ENCODE measurements at places on chromosomes 12 and 14.

DNA sequence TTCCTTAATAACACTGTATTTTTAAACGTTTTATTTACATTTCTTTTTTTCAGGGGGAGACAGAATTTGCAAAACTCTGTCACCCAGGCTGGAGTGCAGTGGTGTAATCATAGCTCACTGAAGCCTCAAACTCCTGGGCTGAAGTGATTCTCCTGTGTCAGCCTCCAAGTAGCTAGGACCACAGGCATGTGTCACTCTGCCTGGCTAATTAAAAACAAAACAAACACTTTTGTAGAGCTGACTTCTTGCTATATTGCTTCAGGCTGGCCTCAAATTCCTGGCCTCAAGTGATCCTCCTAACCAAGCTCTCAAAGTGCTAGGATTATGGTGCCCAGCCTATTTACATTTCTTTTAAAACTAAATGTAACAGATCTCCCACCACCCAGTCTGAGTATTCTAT lies 12.7 kb downstream of the CPSF6 start:
- DNase-seq, result peak; percentile 9

DNA sequence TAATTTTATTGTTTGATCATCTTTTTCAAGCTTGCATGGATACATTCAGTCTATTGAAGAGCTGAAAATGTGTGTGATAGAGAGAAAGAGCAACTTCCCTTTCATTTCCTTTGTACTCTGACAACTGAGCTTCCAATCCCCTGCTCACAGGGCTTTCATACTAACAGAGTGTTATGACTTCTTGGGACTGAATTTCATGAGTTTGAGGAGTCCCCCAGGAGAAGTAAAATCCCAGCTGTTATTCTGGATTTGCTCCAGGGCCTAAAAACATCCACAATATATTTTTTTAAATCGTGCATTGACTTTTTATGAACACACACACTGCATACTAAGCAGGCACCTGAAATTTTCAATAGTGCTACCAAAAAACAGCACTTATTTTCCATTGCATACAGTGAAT lies 195.8 kb upstream of the CAND1 start:
- DNase-seq, result no peak

- peak; percentile 60 for DNase-seq
Measured at GRCh38 chr12:105219261-105220028, 16.5 kb downstream of the APPL2 start.

DNA sequence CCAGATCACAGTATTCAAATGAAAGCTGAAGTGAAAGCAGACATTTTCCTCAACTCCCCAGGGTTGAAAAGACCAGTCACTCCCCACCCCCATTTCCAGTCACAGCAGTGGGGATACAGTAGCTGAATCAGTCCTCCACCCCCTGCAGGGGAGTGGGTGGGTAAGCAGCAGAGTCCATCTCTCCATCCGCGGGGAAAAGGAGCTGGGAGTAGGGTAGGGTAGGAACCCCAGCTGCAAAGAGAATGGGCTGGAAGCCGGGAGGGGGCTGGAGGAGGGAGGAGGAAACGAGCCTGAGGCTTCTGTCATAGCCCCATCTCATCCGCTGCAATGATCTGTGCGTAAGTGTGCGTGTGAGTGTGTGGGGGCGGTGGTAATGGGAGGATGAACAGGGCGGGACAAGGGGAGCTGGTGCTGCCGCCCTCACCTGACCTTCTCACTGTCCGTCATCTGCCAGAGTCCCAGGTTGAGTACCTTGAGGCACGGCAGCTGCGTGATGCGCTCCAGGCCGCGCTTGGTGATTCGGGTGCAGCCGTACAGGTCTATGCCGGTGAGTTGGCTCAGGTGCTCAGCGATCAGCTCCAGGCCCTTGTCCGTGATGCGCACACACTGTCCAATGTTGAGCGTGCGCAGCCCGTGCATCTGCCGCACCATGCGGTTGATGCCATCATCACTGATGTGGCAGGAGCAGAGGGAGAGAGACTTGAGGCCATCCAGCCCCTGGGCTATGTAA lies 1.8 kb downstream of the FBXL14 start:
- DNase-seq, result no peak

DNA sequence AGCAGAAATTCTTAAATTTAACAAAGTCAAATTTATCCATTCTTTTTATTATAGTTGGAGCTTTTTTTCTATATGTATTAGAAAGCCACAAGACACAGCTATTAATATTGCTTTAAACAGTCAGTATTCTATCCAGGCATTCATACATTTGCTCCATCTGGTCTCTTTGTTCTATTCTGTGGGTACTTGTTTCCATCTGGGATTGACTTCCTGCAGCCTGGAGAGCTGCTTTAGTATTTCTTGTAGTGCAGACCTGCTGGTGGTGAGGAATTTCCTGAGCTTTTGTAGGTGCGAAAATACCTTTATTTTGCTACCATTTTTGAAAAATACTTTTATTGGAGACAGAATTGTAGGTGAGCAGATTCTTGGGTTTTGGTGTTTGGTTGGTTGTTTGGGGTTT lies 29.0 kb downstream of the CCDC60 start:
- no peak for DNase-seq

DNA sequence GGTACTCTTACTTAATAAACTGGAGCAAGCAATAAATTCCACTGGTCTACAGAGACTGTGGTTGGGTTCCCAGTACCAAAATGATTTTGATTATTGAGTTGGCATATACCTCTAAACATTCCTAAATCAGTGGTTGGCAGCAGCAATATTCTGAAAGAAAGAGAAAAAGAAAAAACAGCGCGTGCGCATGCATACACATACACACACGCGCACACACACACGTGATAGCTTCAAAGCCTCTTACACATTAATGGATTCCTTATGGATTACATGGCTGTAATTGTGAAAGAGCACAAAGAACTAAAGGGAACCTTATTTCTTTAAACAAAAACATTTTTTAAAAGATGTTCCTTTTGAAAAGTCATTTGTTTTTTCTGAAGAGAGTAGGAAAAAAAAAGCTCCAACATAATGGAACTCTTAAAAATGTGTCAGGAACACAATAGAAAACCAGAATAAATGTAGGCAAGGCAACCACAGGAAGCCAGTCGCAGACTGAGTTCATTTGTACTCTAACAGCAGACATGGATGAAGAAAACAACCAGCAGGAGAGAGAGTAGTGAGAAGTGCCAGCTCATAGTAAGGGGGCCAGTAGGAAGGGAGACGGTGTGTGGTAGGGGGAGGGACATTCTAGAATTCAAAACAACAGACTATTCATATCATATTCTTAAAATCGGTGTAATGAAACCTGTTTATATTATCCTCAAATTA lies 80.0 kb downstream of the DRAM1 start:
- no peak for DNase-seq

- no peak for DNase-seq
Measured at GRCh38 chr12:53198486-53199110, 8.5 kb downstream of the ITGB7 start.

- DNase-seq, result peak; percentile 71
Measured at GRCh38 chr12:75488553-75488952, 8.0 kb downstream of the GLIPR1 start.

DNA sequence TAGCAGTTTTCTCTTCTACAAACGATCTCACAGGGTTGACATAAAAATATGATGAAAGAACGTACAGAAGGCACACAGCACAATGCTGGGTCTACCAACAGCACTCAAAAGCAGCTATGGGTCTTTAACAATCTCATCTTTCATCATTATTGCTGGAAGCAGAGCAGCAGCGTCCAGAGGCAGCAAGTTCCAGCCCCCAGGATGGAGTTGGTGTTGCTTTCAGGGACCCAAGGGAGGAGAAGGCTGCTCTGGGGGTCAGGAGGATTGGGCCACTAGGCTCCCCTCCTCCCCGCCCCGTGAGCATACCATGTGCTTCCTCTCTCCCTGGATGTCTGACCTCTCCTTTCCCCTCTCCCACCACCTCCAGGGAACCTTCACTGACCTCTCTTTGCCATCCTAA lies 13.3 kb downstream of the KCTD10 start:
- no peak for DNase-seq

GRCh38 chr12:93441617-93442410 lies at the start of gene UBE2N:
Gene UBE2N, minus strand, starts transcription at chr12:93441947. Its CDS starts 63 bp downstream, at chr12:93441884.
- peak; percentile 95 for DNase-seq

DNA sequence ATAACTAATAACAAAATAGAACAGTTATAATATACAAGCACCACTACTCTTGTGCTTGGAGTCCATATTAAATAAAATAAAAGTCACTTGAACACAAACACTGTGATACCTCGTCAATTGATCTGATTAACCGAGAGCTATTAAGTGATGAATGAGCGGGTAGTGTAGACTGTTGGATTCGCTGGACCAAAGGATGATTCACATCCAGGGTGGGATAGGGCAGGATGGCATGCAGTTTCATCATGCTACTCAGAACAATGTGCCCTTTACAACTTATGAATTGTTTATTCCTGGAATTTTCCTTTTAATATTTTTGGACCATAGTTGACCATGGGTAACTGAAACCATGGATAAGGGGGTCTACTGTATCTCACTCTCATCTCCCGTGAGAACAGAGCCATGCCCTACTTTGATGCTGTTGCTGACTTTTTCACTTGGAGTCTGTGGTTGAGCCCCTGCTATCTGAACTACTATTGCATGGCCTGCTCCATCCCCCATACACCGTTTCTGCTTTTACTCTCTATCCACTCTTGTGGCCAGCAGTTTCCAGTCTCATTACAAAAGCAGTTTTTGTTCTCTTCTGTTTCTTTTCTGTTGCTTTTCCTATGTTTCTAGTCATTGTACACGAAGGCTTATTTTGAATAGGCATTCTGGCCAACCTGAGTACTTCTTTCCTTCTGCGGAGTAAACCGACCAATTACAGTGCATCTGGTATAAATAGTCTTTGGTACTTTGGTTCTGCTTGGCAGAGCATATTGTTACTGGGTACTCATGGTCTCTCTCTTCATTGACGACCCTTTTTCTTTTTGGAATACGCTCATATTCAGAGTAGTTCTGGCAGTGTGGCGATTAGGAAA lies 12.2 kb downstream of the TMTC2 start:
- peak; percentile 88 for DNase-seq

DNA sequence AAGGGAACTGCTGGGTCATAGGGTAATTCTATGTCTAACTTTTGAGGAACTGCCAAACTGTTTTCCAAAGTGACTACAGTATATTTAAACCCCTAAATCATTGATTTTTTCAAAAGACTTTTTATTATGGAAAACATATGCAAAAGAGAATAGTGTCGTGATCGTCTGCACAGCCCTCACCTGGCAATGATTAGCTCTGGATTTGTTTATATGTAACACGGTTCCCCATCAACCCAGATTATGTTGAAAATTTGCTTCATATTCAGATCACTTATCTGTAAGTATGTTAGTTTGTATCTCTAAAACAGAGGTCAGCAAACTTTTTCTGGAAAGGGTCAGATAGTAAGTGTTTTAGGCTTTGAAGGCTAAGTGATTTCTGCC lies 52.7 kb downstream of the CCDC92 start:
- DNase-seq, result no peak

DNA sequence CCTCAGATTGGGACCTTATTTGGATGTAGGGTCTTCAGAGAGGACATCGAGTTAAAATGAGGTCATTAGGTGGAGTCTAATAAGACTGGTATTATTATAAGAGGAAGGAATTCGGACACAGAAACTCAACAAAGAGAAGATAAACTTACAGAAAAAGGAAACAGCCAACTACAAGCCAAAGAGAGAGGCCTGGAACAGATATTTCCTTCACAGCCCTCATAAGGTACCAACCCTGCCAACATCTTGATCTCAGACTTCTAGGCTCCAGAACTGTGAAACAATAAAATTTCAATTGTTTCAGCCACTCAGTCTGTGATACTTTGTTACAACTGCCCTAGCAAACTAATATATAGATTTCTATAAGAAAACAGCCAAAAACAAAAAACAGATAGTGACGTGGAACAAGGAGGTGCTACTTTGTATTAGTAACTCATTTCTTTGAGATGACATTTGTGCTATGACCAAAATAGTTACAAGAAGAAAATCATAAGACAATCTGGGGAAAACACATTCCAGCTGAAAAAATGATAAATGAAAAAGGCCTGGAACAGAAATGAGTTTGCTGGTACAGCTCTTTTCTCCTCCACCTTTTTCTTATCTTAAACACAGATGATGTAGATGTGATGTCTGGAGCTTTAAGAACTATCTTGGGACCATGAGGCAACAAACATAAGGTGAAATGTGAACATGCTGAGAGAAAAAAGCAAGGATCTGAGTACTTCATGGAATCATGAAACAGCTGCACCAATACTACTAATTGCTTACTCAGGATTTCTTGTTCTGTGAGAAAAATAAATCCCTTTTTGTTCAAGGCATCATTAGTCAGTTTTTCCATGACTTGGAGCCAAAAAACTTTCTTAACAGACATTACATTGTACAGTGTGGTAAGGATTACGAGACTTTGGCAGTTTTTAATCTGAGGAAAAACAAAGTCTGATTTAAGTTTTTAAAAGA lies 243.2 kb downstream of the ANO6 start:
- DNase-seq, result peak; percentile 58

DNA sequence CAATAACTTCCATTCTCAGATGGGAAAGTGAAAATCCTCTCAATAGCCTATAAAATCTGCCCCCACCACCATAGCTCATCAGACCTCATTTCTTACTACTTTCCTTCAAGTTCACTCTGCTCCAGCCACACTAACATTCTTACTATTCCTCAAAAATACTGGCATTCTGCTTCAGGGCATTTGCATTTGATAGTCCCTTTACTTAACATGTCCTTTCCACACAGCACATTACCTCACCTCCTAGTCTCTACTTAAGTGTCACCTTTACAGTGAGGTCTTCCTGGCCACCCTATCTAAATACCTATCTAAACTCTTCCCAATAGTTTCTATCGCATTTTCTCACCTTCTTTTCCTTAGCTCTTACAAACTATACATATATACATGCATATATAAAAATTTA lies 6.8 kb downstream of the EML5 start:
- DNase-seq, result no peak

DNA sequence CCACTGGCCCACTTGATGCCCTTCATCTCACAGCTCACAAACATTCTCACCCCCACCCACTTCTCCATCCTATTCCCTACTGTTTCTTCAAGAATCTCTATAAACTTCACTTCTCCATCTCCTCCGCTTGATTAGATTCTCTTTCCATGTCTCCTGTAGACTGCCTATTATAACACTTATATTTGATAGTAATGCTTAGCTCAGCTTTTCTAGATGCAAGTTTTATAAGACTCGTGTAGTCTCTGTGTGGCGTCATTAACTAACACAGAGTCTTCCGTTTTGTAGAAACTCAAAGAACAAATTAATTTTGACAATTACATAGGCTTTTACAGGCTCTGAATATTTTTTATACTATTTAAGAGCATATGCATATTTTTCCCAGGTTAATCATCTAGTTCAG lies 25.7 kb downstream of the KCNC2 start:
- DNase-seq, result no peak
